Esophagus squamous epithelium (tissue), 5 donors: ENCODE measurements at places on chromosomes 16 and 17.
A peak's percentile ranks its signal among the peaks of the same experiment; 100 is the strongest.

GRCh38 chr17:70017112-70017511 lies 57.9 kb upstream of the KCNJ16 start:
- H3K4me3 ChIP-seq: no peak overlapping the region
- H3K36me3 ChIP-seq: no peaks in the 10 kb centered on the region
- H3K27ac ChIP-seq: no peak overlapping the region
- peaks cover 7% of the 10 kb centered on the region for H3K4me1 ChIP-seq
- DNase-seq: no peak

DNA sequence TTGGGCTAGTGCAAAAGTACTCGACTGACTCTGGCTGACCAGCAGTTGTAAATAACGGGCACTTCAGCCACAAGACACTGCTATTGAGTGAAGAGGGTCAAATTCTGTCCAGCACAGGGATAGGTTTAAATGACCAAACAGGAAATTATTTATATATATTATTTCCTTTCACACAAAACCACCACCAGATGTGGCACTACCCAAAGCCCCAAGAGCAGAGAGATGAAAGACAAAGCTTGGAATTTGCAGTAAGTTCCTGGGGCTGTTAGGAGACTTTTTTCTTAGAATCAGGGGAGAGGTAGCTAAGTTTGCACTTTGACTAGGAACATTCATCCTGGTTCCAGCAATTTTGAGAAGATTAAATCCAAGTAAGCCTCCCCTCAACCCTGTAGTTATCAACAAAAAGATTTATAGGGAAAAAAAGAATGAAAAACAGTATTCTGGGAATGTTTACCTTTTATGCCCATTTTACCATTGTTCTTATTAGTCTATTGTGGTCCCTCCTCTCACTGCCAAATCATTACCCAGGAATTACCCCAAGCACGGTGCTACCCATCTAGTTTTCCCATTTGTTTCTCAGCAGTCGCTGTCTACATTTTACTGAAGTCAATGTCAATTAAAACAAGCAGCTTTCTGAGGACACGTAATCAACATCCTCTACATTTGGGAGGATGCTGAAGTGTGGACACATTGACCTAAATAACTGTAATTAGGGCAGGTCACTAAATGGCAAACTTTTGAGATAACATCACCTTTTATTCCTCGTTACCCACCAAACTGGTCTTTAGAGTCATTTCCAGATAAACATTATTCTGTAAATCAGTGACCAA lies 43.5 kb downstream of the GRB7 start:
- peaks cover 16% of the 10 kb centered on the region for H3K4me1 ChIP-seq
- no peak overlapping the region for H3K27ac ChIP-seq
- H3K36me3 ChIP-seq: no peaks in the 10 kb centered on the region
- no peak for DNase-seq

- DNase-seq: no peak
- H3K4me3 ChIP-seq: no peak overlapping the region
- no peaks in the 10 kb centered on the region for H3K27me3 ChIP-seq
- H3K27ac ChIP-seq: no peak overlapping the region
These were observed 5.0 kb downstream of the CYBC1 start for GRCh38 chr17:82445542-82445941.

DNA sequence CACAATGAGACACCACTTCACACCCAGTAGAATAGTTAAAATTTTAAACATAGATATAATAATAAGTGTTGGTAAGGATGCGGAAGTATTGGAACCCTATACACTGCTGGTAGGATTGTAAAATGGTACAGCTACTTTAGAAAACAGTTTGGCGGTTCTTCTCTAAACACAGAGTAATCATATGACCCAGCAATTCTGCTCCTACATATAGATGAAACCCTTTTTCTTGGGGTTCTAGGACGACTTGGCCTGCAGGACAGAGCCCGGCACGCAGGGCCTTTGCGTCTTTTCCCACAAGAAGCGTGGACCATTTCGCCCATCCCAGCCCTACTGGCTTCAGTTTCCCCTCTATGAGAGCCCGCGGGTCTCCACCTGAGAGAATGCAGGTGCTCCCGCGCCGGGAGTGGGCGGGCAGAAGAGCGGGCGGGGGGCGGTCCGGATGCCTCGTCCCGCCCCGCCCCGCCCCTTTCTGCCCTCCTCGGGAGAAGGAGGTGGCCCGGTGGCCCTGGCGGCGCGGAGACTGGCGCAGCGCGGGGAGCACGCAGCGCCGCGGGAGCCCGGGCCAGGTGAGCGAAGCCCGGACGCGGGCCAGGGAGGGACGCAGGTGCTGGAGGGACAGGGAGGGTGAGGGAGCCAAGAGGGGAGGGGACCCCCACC lies at the start of gene SDR42E2:
Gene SDR42E2, plus strand, starts transcription at position 508 of the 657 bp plus-strand sequence. CDS start 3,077 bp downstream, outside the sequence.
- no peak within 1 kb of the TSS for H3K4me3 ChIP-seq
- no peak for DNase-seq
- H3K27ac ChIP-seq: no peak within 1 kb of the TSS
- no peaks in the 10 kb centered on the region for H3K36me3 ChIP-seq

GRCh38 chr17:45749831-45750335 lies 34.2 kb upstream of the CRHR1 start:
- H3K36me3 ChIP-seq: no peaks in the 10 kb centered on the region
- no peak overlapping the region for H3K4me3 ChIP-seq
- no peaks in the 10 kb centered on the region for H3K4me1 ChIP-seq
- H3K27me3 ChIP-seq: no peaks in the 10 kb centered on the region
- DNase-seq: no peak
- H3K27ac ChIP-seq: no peak overlapping the region

DNA sequence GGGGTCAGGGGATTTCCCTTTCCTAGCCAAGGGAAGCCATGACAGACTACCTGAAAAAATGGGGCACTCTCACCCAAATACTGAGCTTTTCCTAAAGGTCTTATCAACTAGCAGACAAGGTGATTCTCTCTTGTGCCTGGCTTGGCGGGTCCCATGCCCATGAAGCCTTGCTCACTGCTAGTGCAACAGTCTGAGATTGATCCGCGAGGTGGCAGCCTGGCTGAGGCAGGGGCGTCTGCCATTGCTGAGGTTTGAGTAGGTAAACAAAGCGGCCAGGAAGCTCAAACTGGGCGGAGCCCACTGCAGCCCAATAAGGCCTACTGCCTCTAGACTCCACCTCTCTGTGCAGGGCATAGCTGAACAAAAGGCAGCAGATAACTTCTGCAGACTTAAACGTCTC lies 152.6 kb upstream of the PMFBP1 start:
- H3K27me3 ChIP-seq: no peaks in the 10 kb centered on the region
- H3K36me3 ChIP-seq: no peaks in the 10 kb centered on the region
- H3K4me3 ChIP-seq: no peak overlapping the region
- H3K4me1 ChIP-seq: no peaks in the 10 kb centered on the region
- no peak overlapping the region for H3K27ac ChIP-seq

- no peaks in the 10 kb centered on the region for H3K4me1 ChIP-seq
- no peak overlapping the region for H3K4me3 ChIP-seq
- no peaks in the 10 kb centered on the region for H3K36me3 ChIP-seq
- H3K27me3 ChIP-seq: no peaks in the 10 kb centered on the region
- H3K27ac ChIP-seq: no peak overlapping the region
- DNase-seq: no peak
These were observed 142.1 kb downstream of the SLC39A11 start for GRCh38 chr17:72950242-72950931.

GRCh38 chr16:84947022-84947421 lies 64.3 kb downstream of the ZDHHC7 start:
- no peaks in the 10 kb centered on the region for H3K36me3 ChIP-seq
- no peak overlapping the region for H3K27ac ChIP-seq
- H3K4me1 ChIP-seq: peaks cover 17% of the 10 kb centered on the region
- H3K4me3 ChIP-seq: no peak overlapping the region
- DNase-seq: no peak

GRCh38 chr16:54285414-54286089 lies 1.0 kb downstream of the IRX3 start:
- no peak for DNase-seq
- peak overlapping the region; percentile 97 for H3K27ac ChIP-seq
- peaks cover 38% of the 10 kb centered on the region for H3K4me1 ChIP-seq
- no peaks in the 10 kb centered on the region for H3K36me3 ChIP-seq
- H3K4me3 ChIP-seq: peak overlapping the region; percentile 63

GRCh38 chr16:58507963-58508670 lies 7.2 kb upstream of the SETD6 start:
- H3K4me1 ChIP-seq: no peaks in the 10 kb centered on the region
- no peak for DNase-seq
- H3K27ac ChIP-seq: no peak overlapping the region
- H3K36me3 ChIP-seq: peaks cover 4% of the 10 kb centered on the region
- H3K4me3 ChIP-seq: no peak overlapping the region

DNA sequence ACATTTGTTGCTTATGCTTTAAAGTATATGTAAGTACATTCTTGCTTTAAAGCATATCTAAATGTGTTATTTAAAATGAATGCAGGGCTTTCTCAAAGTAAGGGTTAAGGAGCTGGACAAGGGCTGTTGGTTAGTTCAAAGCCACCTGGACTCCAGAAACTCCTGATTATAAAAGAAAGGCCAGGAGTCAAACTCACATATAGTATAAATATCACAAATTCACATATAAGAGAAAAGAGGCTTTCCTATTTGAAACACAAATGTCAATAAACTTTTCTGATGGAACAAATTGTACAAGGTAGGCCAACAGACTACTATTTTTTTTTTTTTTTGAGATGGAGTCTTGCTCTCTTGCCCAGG lies 84.5 kb upstream of the CORO6 start:
- DNase-seq: no peak
- no peak overlapping the region for H3K4me3 ChIP-seq
- peak overlapping the region; percentile 66 for H3K27ac ChIP-seq
- peaks cover 6% of the 10 kb centered on the region for H3K4me1 ChIP-seq

GRCh38 chr16:48676836-48677235 lies 66.9 kb upstream of the N4BP1 start:
- H3K27ac ChIP-seq: no peak overlapping the region
- H3K4me1 ChIP-seq: no peaks in the 10 kb centered on the region
- H3K27me3 ChIP-seq: peaks cover 10% of the 10 kb centered on the region
- no peaks in the 10 kb centered on the region for H3K36me3 ChIP-seq
- H3K4me3 ChIP-seq: no peak overlapping the region

DNA sequence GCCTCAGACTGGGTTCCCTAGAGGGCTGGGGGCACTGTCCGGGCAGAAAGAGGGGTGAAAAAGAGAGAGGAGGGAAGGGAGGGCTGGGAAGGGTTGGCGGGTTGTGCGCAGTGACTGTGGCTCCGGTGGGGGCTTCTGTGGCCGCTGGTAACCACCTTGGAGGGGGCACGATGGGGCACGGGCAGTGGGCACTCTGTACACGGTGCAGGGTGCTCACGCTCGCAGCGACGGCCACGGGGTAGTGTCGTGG lies 588 bp downstream of the PLLP start:
- H3K4me3 ChIP-seq: peak overlapping the region; percentile 73
- no peak for DNase-seq
- H3K27ac ChIP-seq: peak overlapping the region; percentile 78
- no peaks in the 10 kb centered on the region for H3K36me3 ChIP-seq
- no peaks in the 10 kb centered on the region for H3K27me3 ChIP-seq
- H3K4me1 ChIP-seq: peaks cover 13% of the 10 kb centered on the region

DNA sequence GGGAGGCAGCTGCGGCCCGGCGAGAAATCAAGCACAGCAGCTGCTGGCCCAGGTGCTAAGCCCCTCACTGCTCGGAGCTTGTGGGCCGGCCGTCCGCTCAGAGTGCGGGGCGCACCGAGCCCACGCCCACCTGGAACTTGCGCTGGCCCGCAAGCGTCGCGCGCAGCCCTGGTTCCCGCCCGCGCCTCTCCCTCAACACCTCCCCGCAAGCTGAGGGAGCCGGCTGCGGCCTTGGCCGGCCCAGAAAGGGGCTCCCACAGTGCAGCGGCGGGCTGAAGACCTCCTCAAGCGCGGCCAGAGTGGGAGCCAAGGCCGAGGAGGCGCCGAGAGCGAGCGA lies 92.9 kb downstream of the HAPSTR1 start:
- H3K4me1 ChIP-seq: no peaks in the 10 kb centered on the region
- no peak overlapping the region for H3K27ac ChIP-seq
- H3K27me3 ChIP-seq: no peaks in the 10 kb centered on the region
- no peak overlapping the region for H3K4me3 ChIP-seq

- no peak for DNase-seq
- H3K36me3 ChIP-seq: peaks cover 13% of the 10 kb centered on the region
- H3K27me3 ChIP-seq: no peaks in the 10 kb centered on the region
- H3K4me1 ChIP-seq: peaks cover 34% of the 10 kb centered on the region
- peak overlapping the region; percentile 57 for H3K27ac ChIP-seq
These were observed 22.7 kb downstream of the NXN start for GRCh38 chr17:956905-957304.

DNA sequence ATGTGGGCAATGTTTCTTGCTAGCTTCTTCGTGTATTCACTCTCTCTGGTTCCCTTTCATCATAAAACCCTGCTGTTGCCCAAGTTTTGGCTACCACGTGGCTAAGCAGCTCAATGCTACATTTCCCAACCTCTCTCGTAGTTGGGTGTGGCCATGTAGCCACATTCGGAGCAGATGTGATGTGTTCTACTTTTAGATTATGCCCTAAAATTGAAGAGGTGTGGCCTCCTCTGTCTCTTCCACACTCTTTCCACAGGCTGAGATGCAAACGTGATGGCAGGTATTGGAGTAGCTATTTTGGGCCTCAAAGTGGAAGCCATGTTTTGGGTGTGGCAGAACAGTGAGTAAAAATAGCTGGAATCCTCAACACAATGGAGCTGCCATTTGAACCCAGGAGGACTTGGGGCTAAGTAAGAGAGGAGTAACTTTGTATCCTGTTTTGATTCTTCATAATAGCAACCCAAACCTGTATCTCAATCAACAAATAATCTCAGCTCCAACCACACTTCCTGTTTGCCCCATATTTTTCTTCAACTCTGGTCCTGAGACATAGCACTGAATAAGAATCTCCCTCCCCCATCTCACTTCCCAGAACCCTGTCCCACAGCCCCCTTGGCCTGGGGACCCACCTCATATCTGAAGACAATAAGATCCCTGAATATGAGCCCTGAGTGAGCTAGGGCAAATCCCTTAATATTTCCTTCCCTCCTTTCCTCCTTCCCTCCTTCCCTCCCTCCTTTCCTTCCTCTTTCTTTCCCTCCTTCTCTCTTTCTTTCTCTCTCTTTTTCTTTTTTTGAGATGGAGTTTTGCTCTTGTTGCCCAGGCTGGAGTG lies 4.0 kb downstream of the NUPR1 start:
- H3K27ac ChIP-seq: peak overlapping the region; percentile 39
- H3K4me3 ChIP-seq: no peak overlapping the region
- no peaks in the 10 kb centered on the region for H3K27me3 ChIP-seq
- H3K4me1 ChIP-seq: peaks cover 48% of the 10 kb centered on the region
- no peaks in the 10 kb centered on the region for H3K36me3 ChIP-seq
- no peak for DNase-seq

- no peaks in the 10 kb centered on the region for H3K27me3 ChIP-seq
- no peak overlapping the region for H3K4me3 ChIP-seq
- H3K4me1 ChIP-seq: peaks cover 6% of the 10 kb centered on the region
- H3K27ac ChIP-seq: no peak overlapping the region
These were observed 248.1 kb downstream of the HS3ST3A1 start for GRCh38 chr17:13353590-13353989.

DNA sequence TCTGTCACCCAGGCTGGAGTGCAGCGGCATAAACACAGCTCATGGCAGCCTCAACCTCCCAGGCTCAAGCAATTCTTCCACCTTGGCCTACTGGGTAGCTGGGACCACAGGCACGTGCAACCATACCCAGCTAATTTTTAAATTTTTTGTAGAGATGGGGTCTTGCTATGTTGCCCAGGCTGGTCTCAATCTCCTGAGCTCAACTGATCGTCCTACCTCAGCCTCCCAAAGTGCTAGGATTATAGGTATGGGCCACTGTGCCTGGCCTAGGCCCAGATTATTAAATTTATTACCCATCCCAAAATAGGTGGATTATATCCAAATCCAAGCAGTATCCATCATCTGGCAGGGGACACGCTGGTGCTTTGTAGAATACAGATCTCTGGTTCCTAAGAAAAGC lies 53.8 kb downstream of the METTL16 start:
- H3K27me3 ChIP-seq: no peaks in the 10 kb centered on the region
- no peak overlapping the region for H3K4me3 ChIP-seq
- no peak for DNase-seq
- H3K27ac ChIP-seq: no peak overlapping the region
